ENCODE measurements at places on chromosomes 13 and 19. TPM values are rescaled to one million over a fixed set of nuclear protein-coding genes. Genes with fewer than 3 reads are reported as not detected.

DNA sequence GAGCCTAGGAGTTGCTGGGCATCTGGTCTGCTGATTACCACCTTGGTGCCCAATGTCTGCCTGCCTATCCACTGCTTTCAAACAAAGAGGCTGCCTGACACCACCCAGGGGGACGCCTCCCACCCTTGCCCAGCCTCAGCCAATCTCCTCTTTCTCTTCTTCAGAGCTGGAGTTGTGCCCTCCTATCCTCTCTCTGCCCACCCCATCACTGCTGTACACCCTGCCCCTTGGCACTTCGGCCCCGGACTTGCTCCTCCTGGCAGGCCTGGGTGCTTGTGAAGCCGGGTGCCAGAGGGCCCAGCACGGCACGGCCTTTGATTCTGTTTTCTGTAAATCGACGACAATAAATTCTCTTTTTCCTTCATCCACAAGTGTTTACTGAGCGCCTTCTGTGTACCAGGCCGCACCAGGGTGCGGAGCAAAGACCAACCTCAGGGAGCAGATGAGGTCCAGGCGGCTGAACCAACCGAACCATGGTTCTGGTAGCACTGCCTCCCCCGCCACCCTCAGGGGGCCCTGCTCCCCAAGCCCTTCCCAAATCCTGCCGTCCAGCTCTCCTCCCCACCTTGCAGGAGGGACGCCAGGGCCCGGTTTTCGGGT is 5.0 kb downstream of the RNF225 start:
- no peak for DNase-seq

- DNase-seq = no peak
These were observed 13.4 kb downstream of the TBC1D4 start for GRCh38 chr13:75468602-75469001.

DNA sequence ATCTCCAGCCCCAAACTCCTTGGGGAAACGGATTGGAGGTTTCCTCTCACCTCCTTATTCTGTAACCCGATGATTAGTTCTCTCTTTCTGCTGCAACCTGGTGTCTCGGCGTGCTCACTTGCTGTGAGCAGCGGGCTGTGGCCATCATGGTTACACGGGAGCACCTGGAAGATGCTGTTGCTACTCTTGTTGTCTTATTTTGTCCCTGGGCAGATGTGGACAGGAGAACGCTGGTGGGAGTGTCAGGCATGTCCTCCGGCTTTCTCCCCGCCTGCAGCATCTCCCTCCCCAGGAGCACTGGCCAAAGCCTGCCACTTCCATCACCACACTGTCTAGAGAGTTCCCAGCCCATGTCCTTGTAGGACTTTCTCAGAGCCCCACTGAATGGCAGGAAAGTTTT is 211.8 kb upstream of the ZNF536 start:
- no peak for DNase-seq

- DNase-seq = no peak
These were observed at the start of gene UTP14C for GRCh38 chr13:52024481-52024880. TSS of gene UTP14C (plus strand) at chr13:52024691. CDS start at chr13:52028805, 4,114 bp downstream.

GRCh38 chr19:51676566-51677083 is 16.5 kb upstream of the SPACA6 start:
- no peak for DNase-seq

GRCh38 chr13:77412116-77412635 is 85.3 kb upstream of the MYCBP2 start:
- no peak for DNase-seq

DNA sequence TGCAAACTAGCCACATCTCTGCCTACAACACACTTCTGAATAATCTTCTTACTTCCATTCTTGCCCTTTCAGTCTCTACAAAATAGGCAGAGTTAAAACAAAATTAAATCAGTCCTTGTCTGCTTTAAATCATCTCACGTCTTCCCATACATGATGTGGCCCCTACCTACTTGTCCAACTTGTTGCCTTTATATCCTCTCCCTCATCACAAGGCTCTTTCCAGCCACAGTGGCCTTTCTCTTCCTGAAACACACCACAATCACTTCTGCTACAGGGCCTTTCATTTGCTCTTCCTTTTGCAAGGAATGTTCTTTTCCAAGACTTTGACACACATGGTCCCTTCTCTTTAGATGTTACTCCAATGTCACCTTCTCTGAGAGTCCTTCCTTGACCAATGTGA is 1.7 kb downstream of the RBM26 start:
- DNase-seq = no peak

DNA sequence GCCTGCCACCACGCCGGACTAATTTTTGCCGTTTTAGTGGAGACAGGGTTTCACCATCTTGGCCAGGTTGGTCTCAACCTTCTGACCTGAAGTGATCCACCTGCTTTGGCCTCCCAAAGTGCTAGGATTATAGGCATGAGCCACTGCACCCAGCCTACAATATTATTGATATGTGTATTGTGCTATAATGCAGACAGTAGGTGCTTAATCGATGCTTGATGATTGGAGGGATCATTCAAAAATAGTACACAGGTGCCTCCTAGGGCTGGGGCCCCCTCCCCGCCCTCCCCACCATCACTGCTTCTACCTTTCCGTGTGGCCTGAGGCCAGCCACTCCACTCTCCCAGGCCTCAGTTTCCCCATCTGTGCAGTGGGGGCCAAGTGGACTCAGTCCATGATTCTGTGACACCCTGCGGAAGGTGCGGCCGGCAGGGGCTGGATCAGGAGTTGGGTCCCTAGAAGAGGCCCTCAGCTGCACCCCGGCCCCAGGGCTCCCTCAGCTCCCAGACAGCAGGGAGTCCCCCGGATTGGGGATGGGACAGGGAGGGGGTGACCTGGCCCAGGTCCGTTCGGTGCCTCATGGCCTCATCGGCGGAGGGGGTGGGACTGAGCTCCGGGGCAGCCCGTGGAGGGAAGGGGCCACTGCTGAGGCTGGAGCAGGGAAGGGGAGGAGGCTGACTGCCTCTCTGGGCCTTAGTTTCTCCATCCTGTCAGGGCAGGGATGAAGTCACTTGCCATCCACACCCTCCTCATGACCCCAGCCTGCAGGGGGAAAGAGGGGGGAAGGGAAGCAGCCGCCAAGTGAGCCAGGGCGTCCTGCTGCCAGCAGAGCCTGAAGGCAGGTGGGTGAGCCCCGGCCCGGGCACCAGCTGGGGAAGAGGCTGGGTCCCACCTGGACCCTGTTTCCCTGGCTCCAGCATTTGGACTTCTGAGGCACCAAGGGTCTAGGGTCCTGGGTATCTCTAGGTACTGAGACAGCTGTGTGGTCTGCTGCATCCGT is 1.2 kb downstream of the ADAMTSL5 start:
- no peak for DNase-seq

- DNase-seq = no peak
These were observed 286.3 kb downstream of the POU4F1 start for GRCh38 chr13:78317030-78317429.

DNA sequence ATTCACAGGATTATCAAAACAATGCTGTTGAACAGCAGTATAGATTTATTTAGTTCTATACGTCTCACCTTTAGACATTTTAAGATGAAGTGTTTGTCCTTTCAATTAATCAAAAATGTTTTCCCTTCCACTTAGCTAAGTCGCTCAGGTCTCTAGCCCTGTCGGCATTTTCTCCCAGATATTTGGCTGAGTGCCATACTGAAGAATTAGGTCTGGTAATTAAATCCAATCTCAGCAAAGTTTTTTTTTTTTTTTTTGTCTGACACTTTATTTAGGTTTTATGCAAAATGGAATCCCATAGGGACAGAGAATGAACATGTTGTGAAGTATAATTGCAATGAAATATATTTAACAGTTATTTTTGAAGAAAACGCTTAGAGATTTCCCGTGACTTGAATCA is 44.1 kb downstream of the RFC3 start:
- DNase-seq = no peak

GRCh38 chr19:56595548-56595899 is 422 bp downstream of the ZNF71 start:
- no peak for DNase-seq

DNA sequence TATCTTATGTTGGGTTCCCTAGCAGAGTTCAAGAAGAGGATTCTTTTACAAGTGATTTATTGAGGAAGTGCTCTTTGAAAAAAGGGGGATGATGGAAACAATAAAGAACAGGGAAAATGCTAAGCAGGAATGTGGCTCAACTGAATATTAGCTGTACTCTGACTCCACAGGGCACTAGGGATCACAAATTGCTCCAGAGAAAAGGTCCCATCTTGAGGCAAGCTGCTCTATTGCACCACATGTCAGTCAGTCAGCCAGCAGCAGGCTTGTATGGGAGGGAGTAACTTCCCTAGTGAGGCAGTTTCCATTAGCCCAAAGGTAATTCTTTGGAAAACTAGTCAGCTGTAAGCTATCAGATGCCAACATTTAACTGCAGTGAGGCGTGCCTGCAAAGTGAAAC is 73.3 kb upstream of the FNDC3A start:
- no peak for DNase-seq

- DNase-seq = peak; percentile 92
These were observed at the start of gene STK24 for GRCh38 chr13:98576963-98577835. TSS of gene STK24 (minus strand) at chr13:98577107. CDS start at chr13:98576786, 321 bp downstream.

- DNase-seq = no peak
These were observed 11.4 kb downstream of the ZNF708 start for GRCh38 chr19:21317821-21318220.

DNA sequence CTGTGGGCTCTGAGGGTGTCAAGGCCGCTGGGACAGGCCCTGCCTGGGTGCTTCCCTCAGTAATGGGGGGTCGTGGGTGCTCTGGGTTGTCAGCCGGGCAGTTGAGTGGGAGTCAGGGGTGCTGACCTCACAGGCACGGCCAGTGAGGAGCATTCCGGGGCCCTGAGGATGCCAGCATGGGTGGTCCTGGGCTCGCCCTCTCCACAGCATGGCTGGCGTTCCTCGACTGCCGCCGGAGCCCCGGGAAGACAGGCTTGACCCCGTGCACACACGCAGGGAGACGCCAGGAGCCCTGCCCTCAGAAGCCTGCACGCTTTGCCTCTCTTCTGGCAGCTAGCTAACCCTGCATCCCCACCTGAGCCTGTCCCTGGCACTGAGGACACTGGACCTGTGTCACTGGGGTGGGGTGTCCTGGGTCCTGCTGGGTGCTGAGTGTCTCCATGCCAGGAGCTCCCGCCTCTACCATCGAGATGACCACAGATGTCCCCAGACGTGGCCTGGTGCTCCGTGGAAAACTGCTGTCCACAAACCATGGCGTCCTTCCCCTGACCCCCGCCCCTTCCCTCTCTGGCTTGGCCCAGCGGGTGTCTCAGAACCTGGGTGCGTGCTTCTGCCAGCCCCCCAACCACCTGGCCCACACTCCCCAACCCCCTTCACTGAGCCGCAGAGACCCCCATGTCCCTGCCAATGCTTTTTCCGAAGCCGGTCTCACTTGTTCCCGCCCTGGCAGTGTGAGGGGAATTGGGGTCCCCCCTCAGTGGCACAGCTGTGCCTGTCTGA is 4.4 kb upstream of the NDUFS7 start:
- no peak for DNase-seq

DNA sequence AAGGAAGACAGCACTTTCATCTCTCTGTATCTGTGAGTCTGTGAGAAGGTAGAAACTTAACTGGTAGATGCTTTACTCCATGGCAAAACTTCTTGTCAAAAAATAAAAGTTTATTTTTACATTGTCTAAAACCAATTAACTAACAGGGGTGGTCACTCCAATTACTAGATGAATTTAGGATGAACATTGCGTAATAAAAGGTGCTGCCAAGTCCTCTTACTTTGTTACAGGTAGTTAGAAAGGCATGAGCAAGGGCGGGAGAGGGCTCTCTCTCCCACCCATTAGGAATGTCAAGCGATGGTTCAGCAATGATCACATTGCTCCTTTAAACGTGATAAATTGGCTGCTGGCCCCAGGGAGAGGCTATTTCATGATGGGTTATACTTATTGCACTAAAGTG is 512.3 kb downstream of the SLITRK5 start:
- DNase-seq = no peak

- DNase-seq = peak; percentile 34
These were observed 198.7 kb upstream of the SERP2 start for GRCh38 chr13:44174769-44175425.

GRCh38 chr19:16898361-16899015 is 9.7 kb downstream of the F2RL3 start:
- DNase-seq = no peak

DNA sequence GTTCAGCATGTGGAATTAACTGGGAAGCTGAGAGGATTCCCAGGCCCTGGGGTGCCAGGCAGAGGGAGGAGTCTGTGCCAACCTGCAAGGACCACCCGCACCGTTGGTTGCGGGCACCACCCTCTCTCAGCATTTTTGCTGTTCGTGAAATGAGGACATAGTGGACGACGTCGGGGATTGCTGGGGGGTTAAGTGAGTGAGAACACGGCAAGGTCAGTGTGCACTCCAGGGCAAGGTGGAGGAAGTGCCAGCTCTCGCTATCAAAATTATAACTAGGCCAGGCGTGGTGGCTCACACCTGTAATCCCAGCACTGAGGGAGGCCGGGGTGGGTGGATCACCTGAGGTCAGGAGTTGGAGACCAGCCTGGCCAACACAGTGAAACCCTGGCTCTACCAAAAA is 2.2 kb downstream of the FXYD3 start:
- peak; percentile 74 for DNase-seq

DNA sequence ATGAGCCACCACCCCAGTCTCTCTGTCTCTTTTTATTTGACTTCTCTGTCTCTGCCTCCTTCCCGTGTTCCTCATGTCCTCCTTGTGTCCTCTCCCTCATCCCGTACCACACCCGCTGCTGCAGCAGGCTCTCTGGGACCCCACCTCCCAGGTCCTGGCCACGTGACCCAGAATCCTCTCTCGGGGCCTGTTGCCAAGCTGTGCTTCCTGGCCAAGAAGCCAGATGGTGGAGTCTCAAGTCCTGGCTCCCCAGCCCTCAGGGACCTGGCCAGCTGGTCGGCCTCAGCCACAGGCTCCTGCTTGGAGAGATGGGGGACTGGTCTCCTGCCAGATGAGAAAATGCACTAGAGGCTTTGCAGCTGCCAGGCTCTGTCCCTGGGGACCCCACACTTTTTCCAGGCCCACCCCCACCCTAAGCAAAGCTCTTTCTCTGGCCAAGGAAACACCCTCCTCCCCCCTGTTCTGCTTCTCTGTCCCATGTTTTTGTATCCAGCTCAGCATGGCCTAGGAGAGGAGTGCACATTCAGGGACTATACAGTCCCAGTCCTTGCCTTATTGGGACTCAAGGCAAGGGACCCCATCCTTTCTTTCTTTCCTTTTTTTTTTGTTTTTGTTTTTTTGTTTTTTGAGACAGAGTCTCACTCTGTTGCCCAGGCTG is 34.3 kb upstream of the SHKBP1 start:
- peak; percentile 32 for DNase-seq

HSH2D gene
- total RNA-seq = 6.7 TPM

ZNF628 gene
- 1.1 TPM for total RNA-seq

N4BP2L2 gene
- total RNA-seq = 232 TPM

RASAL3 gene
- total RNA-seq = 1.8 TPM

NXNL1 gene
- not detected for total RNA-seq

OLFM4 gene
- 60.8 TPM for total RNA-seq

FBN3 gene
- 0.55 TPM for total RNA-seq

All from stomach (tissue), 19 donors.